ENCODE measurements at places on chromosomes 1 and 21. TPM values are rescaled to one million over a fixed set of nuclear protein-coding genes. Genes with fewer than 3 reads are reported as not detected.

Gene SUSD4
- total RNA-seq = 42.2 TPM

Gene TRABD2B
- total RNA-seq = 0.64 TPM

Gene FALEC
- total RNA-seq = 1.6 TPM

Gene ERRFI1
- 25.4 TPM for total RNA-seq

Gene PTGFR
- total RNA-seq = 0.24 TPM

Gene F3
- 18.4 TPM for total RNA-seq

Gene LAMC1
- 26.9 TPM for total RNA-seq

Gene CHI3L2
- total RNA-seq = 7.7 TPM

Gene ANKRD65
- total RNA-seq = 11.9 TPM

Gene GIPC2
- total RNA-seq = 1.8 TPM

Gene COL11A1
- total RNA-seq = not detected

Gene IGSF21
- total RNA-seq = not detected

Gene CRYAA
- total RNA-seq = not detected

Gene KIF26B
- total RNA-seq = 0.56 TPM

Gene FGGY
- 10.4 TPM for total RNA-seq

Gene OLFML2B
- 0.72 TPM for total RNA-seq

Gene CFAP141
- not detected for total RNA-seq

Gene FMO5
- 0.68 TPM for total RNA-seq

Gene HES4
- total RNA-seq = 15.7 TPM

Gene SPRR3
- total RNA-seq = 10,043 TPM

Gene CLCN6
- total RNA-seq = 6.9 TPM

Gene VANGL1
- 15.5 TPM for total RNA-seq

Gene ADAMTS5
- 0.80 TPM for total RNA-seq

Gene CACNA1S
- total RNA-seq = not detected

Gene CASZ1
- total RNA-seq = 22.8 TPM

Gene TNFSF4
- total RNA-seq = 0.12 TPM

Gene VSIG8
- total RNA-seq = 1.2 TPM

Gene PSMD4
- total RNA-seq = 126 TPM

Gene S100A2
- total RNA-seq = 4,166 TPM

Gene OR10Z1
- total RNA-seq = not detected

Gene LCE3D
- 7.7 TPM for total RNA-seq
